ENCODE measurements at places on chromosomes 4 and X.

GRCh38 chrX:57451426-57452020 lies 140.3 kb upstream of the ZXDB start:
- no peak for DNase-seq

DNA sequence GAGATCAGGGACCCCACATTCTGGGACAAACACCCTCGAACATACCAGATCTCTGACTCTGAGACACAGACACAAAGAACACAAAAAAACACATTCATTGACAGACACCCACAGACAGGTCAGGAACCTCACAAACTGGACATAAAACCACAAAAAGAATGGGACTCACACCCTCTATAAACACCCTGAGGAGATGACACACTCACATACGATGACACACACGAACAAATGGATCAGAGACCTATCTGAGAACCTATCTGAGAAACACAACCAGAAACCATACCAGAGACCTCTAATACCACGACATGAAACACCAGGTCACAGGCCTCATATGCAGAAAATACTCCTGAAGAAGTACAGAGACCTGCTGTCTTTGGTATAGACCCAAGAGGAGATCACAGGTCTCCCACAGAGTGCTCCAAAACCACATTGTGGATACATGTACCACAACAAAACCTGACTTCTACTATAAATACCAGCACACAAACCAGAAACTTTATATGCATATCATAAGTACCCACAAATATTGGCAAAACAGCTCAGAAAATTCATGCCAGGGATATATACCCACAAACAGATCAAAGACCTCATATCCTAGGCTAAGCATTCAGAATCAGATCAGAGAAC lies 19.5 kb downstream of the SUV39H1 start:
- DNase-seq = no peak

- DNase-seq = no peak
Measured at GRCh38 chrX:8864161-8864560, 63.0 kb upstream of the FAM9A start.

DNA sequence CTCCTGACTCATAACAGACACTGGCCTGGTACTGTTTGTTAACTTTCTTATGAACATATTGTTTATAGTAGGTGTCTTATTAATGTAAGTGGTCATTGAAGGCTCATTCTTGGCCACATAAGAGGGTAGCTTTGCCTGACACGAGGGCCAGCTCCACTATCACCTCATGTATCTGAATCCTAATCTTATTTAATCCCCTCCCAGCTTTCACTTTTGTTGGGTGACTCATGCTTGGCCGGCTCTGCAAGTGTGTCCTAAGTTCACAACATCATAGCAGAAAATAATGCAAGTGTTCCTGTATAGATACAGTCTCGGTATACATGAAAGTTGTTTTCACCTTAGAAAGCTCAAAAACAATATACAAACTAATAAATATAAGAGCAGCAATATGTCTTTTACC lies 283.8 kb downstream of the IQCM start:
- DNase-seq = no peak

- DNase-seq = no peak
Measured at GRCh38 chr4:5980436-5981155, 37.6 kb downstream of the C4orf50 start.

- DNase-seq = no peak
Measured at GRCh38 chrX:129525896-129526295, 2.6 kb upstream of the SMARCA1 start.

GRCh38 chrX:15321447-15321846 lies 6.0 kb upstream of the ASB11 start:
- DNase-seq = no peak

DNA sequence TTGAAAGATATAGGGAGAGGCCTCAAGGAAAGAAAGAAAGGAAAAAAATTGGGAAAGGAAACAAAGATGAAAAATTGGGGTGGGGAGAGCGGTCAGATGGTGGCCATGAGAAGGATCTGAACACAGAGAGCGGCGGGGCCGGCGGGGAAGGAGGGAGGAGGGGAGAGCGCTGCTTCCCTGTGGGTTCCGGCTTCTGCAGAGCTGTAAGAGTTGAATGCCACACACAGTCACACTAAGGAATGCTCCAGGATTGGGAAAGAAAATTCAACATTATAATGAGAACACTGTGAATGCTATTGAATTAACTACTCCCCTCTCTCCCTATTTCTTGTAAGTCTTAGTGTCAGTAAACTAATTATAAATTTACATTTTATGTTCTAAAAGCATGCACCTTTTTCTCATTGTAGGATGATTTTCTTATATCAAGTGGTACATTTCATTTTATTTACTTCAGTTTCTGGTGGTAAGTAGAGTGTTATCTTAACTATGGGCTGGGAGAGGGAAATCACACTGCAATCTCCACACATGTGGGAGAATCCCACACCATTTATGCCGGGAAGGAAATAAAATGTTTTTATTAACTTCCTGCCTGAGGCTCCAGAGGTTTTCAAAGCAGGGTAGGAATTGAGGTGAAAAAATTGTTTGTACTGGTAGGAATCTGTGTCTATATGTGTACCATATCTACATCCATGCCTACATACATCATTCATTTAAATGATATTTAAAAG lies 904 bp downstream of the F11 start:
- DNase-seq = no peak

GRCh38 chr4:37953620-37954293 lies 6.4 kb upstream of the PTTG2 start:
- no peak for DNase-seq
